ENCODE measurements at places on chromosomes 16 and 17. TPM values are rescaled to one million over a fixed set of nuclear protein-coding genes. Genes with fewer than 3 reads are reported as not detected.

The MYO19 gene
- 39.9 TPM for polyA plus RNA-seq

The SLFN14 gene
- not detected for polyA plus RNA-seq

The RASD1 gene
- polyA plus RNA-seq = 0.14 TPM

The CDH1 gene
- polyA plus RNA-seq = 17.0 TPM

The RGS9 gene
- 11.8 TPM for polyA plus RNA-seq

The DYNLL2 gene
- 0.74 TPM for polyA plus RNA-seq

The HEATR3 gene
- polyA plus RNA-seq = 10.5 TPM

The AGRP gene
- polyA plus RNA-seq = 0.72 TPM

The RUNDC3A gene
- not detected for polyA plus RNA-seq

The GAST gene
- not detected for polyA plus RNA-seq
